ENCODE measurements at places on chromosomes 2 and 18.

DNA sequence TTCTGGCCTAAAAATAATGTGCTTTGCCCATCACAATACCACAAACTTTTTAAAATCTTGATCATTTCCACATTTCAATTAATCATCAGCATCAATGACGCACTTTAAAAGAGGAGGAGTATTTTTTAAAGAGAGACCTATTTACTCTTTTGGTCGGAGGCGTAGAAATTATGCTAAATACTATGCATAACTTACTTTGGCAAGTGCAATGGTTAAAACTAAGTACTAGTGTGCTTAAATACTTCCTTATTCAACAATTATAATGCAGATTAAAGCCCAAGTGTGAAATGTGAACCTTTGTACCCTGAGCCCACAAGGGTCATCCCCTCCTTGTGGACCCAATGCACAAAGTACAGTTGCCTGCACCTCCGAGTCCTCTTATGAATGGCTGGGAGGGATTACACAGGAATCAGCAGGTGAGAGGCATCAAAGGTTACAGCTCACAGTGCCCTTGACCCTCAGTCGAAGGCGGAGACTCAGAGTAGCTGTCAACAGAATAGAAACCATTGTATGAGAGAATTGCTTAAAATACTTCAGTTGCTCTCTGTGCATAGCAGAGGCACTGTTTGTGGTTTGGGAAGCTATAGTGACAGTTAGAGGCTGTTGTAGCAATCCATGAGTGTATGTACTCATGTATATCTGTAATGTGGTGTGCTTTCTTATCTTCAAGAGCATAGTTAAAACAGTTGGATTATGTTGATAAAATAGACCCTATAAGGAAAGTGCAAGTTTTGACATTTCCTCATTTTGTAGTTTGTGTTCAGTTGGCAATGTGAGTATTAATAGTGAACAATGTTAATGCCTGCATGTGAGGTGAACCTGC lies 151.7 kb upstream of the ITGA4 start:
- DNase-seq = no peak

GRCh38 chr2:191927319-191927867 lies 80.5 kb upstream of the CAVIN2 start:
- peak; percentile 99 for DNase-seq

DNA sequence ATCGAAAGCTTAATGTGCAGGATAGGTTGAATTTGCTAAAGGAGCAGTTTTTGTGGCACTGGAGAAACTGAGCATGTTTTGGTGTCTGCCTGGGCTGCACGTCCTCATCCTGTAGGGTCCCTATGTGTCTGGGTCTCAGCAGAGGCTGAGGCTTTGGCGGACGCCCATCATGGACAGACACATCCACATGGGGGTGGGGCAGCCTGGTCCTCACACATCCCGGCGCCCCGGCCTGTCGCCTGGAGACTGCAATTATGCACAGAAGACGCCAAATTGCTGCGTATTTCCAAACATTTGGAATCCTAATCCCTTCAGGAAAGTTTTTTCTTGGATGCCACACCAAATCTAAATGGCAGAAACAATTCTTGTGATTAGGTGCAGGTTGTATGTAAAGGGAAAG lies 128.2 kb upstream of the TWIST2 start:
- no peak for DNase-seq

DNA sequence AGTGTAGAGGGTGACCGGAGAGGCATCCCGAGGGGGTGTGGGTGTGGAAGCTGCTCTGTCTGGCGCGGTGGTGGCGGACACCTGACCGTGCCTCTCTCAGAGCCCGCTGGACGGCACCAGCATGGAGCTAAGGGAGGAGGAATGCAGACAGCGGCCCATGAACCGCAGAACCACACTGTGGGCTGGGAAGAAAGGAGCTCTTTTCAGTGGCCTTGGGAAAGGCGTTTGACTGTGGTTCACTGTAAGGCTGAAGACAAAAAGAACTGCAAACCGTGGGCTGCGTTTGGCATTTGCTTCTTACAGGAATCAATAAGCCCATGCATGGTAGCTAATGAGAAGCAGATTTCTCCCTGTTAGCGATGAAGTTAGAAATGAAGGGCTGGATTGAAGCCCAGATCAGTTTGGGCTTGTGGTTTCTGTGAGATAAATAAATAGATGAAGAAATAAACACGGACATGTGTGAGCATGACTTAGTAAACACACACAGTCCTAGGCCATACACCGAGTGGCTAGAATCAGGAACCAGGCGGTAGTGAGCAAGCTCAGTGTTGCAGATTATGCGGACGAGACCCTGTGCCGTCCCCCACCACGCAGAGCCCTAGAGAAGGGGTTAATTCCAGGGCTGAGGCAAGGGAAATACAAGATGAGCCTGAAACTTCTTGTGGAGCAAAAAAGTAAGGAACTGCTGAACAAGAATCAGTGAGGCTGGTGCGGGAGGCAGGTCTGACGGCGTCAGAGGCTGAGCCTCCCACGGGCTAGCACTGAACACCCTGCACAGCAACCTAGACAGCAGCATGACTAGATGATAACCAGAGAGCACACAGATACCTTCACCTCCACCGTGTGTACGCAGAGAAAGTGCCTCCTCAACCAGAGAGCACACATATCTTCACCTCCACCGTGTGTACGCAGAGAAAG lies 29.3 kb upstream of the NFATC1 start:
- DNase-seq = no peak

DNA sequence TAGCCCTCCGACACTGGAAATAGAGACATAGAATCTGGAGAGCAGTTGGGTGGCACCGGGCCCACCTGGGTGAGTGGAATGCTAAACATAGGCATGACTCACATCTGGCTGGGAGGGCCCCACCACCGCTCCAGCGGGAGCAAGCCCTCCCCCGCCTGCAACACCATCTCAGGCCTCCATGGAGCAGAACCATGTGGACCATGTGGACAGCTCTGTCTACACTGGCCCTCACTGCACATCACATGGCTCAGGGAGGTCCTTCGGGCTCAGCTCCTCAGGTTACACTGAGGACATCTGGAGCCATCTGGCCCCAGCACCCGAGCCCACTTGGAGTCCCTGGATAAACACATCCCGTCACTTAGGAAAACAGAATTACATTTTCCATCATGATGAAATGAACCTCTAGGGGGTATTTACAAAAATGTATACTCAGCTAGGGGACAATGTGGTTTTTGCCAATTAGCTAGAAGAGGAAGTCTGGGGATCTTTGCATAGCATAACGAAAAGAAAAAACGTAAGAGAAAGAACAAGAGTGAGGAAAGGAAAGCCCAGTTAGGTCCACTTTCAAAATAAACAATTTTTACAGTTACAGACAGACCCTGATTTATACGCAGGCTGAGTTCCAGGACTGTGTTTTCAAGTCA lies 30.7 kb upstream of the MLPH start:
- DNase-seq = no peak

GRCh38 chr2:14903709-14904374 lies 271.3 kb downstream of the LRATD1 start:
- DNase-seq = no peak

DNA sequence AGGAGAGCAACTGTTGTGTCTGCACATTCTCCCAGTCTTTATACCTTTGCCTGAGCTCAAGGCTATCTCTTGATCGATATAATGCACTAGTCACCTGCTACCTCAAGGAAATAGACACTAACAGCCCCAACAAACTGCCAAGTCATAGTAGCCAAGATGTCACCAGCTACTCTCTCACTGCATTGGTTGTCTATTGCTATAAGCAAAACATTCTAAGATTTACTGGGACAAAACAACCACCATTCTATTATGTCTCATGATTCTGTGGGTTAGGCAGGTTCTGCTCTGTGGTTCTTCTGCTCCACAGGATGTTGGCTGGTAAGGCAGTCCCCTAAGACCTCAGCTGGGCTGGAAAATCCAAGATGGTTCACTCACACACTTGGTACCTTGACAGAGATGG lies 28.5 kb upstream of the MLPH start:
- no peak for DNase-seq

Data from endothelial cell of umbilical vein (primary cell).